ENCODE measurements at places on chromosomes 5 and 9.

- H3K36me3 ChIP-seq, result no peaks in the 10 kb centered on the region
- no peak overlapping the region for H3K27ac ChIP-seq
- H3K27me3 ChIP-seq, result no peaks in the 10 kb centered on the region
These were observed 9.3 kb upstream of the OR13F1 start for GRCh38 chr9:104494808-104495207.

DNA sequence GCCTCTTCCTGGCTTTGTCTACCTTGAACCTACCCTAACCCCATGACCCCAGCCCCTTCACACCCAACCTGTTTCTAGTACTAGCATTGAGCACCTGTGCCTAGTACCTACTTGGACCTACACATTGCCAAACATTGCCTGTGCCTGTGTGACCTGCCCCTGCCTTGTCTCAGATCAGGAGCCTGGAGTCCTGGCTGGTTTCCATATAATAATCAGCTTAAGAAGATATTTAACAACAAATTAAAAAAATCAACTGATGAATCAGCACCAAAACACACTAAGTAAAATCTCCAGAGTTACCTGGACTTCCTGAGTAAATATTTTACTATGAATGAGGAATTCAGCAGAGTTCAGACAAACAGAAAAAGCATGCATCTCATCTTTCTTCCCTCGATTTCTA, 17.7 kb downstream of the LPAR1 start:
- DNase-seq, result no peak
- no peaks in the 10 kb centered on the region for H3K4me1 ChIP-seq
- no peaks in the 10 kb centered on the region for H3K27me3 ChIP-seq
- H3K4me3 ChIP-seq, result no peak overlapping the region

GRCh38 chr9:87238545-87238944, 259.1 kb upstream of the DAPK1 start:
- H3K36me3 ChIP-seq, result no peaks in the 10 kb centered on the region
- no peaks in the 10 kb centered on the region for H3K4me1 ChIP-seq
- H3K27me3 ChIP-seq, result no peaks in the 10 kb centered on the region
- no peak overlapping the region for H3K4me3 ChIP-seq

DNA sequence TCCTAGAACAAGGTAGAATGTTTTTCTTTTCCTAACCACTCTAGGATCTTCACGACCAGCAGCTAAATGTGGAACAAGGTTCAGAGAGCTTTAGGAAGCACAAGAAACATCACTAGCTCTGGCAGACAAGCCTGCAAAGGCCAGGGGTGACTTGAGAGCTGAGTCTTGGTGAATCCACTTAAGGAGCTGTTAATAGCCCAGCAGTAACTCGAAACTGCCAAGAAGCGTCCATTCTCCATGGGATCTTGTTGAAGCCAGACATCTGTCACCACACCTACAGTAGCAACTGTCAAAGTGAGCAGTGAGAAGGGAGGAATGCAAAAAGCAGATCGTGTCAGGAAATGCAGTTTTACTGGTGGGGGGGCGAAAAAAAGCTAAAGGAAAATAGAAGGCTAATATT, 87.2 kb downstream of the ATPSCKMT start:
- H3K27me3 ChIP-seq, result no peaks in the 10 kb centered on the region
- no peaks in the 10 kb centered on the region for H3K36me3 ChIP-seq
- no peak for DNase-seq
- no peaks in the 10 kb centered on the region for H3K4me1 ChIP-seq
- no peak overlapping the region for H3K4me3 ChIP-seq

- DNase-seq, result no peak
- H3K36me3 ChIP-seq, result no peaks in the 10 kb centered on the region
- no peak overlapping the region for H3K27ac ChIP-seq
- no peaks in the 10 kb centered on the region for H3K27me3 ChIP-seq
- H3K4me3 ChIP-seq, result no peak overlapping the region
These were observed 75.7 kb downstream of the TUSC1 start for GRCh38 chr9:25602400-25603044.

- H3K36me3 ChIP-seq, result no peaks in the 10 kb centered on the region
- no peak overlapping the region for H3K4me3 ChIP-seq
- H3K27ac ChIP-seq, result no peak overlapping the region
- H3K4me1 ChIP-seq, result no peaks in the 10 kb centered on the region
These were observed 44.3 kb upstream of the NIPBL start for GRCh38 chr5:36832274-36832673.

DNA sequence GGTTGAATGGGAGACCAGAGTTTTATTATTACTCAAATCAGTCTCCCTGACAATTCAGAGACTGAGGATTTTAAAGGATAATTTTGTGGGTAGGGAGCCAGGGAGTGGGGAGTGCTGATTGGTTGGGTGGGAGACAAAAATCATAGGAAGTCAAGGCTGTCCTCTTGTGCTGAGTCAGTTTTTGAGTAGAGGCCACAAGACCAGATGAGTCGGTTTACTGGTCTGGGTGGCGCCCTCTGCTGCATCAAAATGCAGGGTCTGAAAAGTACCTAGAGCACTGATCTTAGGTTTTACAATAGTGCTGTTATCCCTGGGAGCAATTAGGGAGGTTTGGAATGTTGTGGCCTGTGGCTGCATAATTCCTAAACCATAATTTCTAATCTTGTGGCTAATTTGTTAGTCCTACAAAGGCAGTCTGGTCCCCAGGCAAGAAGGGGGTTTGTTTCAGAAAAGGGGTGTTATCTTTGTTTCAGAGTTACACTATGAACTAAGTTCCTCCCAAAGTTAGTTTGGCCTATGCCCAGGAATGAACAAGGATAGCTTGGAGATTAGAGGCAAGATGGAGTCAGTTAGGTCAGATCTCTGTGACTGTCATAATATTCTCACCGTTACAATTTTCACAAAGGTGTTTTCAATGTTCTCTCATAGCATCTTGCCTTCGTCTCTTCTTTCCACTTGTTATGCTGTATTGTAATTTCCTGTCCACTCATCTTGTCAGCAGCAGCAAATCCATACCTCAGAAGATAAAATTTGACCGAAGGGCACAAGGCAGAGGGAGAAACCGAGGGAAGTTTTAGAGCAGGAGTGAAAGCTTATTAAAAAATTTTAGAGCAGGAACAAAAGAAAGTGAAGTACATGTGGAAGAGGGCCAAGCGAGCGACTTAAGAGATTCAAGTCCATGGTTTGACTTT, 59.2 kb upstream of the CLINT1 start:
- H3K27me3 ChIP-seq, result no peaks in the 10 kb centered on the region
- no peak overlapping the region for H3K27ac ChIP-seq
- H3K4me3 ChIP-seq, result no peak overlapping the region
- no peaks in the 10 kb centered on the region for H3K36me3 ChIP-seq
- H3K4me1 ChIP-seq, result peaks cover 8% of the 10 kb centered on the region
- peak; percentile 74 for DNase-seq

- no peak overlapping the region for H3K4me3 ChIP-seq
- H3K4me1 ChIP-seq, result no peaks in the 10 kb centered on the region
- DNase-seq, result no peak
- peaks cover 7% of the 10 kb centered on the region for H3K27me3 ChIP-seq
- no peak overlapping the region for H3K27ac ChIP-seq
- no peaks in the 10 kb centered on the region for H3K36me3 ChIP-seq
These were observed 192.1 kb downstream of the ERCC6L2 start for GRCh38 chr9:96067600-96067999.

DNA sequence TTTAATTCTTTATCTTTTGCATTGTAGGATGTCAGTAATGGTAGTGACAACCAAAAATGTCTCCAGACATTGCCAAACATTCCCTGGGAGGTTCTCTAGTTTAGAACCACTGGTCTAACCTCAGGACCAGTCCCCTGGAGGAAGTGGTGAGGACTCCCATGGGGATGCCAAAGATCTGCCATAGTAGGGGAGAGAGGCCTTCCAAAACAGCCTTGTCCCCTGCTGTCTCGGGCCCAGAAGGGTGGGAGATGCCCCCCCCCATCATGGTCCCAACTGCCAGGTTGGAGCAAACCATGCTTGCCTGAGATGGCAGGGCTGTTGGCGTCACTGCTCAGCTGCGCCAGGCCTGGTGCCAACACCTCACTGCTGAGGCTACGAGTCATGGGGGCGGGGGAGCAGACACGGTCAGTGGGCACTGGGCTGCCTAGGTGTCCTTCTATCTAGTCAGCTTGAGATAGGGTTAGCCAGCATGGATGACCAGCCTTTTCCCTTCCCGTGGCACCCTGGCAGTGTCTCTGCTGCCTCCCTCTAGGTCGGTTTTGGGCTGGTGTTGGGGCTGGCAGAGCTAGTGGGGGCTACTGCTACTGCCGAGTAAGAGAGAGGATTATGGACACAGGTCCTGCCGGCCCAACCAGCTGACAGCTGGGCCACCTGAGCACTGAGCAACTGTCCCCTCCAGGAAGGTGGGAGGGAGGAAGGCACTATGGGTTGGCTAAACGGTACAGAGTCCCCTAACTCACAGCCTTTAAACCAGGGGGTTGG, 8.3 kb upstream of the CXXC5 start:
- peaks cover 22% of the 10 kb centered on the region for H3K4me1 ChIP-seq
- no peak overlapping the region for H3K27ac ChIP-seq
- no peak overlapping the region for H3K4me3 ChIP-seq
- DNase-seq, result no peak

DNA sequence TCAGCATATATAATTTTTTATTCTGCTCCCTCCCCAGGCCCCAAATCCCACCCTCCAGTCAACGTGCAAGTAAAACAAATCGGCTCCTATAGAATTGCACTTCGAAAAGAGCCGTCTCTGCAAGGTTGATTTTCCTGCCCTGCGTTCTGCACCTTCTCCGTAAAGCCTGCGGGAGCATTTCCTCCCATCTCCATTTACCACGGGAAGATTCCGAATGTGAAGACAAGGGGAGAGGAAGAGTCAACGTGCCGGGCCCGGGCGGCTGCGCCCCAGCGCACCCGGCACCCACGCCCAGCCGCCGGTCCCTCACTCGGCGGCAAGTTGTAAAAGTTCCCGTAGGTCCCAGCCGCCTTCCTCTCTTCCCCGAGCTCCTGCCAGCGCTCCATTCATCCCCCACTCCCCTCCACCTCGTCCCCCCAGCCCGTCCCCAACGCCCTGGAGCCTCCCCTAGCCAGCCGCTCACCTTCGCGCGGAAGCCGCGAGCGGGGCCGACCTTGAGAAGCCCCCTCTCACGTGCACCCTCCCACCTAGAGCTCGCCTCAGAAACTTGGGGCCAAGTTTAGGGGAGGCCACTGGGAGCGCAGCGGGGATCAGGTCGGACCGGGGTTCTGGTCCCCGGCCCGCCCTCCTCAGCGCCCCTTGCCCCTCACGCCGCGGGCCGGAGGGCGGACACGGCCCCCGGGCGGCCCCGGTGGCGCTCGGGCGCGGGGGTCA, 431 bp downstream of the BNC2 start:
- H3K4me3 ChIP-seq, result peak overlapping the region; percentile 88
- H3K27ac ChIP-seq, result no peak overlapping the region
- peaks cover 14% of the 10 kb centered on the region for H3K4me1 ChIP-seq
- peaks cover 3% of the 10 kb centered on the region for H3K27me3 ChIP-seq
- peak; percentile 11 for DNase-seq
- no peaks in the 10 kb centered on the region for H3K36me3 ChIP-seq

GRCh38 chr5:171882118-171882517, 96.5 kb downstream of the SMIM23 start:
- no peak overlapping the region for H3K4me3 ChIP-seq
- no peaks in the 10 kb centered on the region for H3K4me1 ChIP-seq
- no peaks in the 10 kb centered on the region for H3K36me3 ChIP-seq
- no peak overlapping the region for H3K27ac ChIP-seq
- H3K27me3 ChIP-seq, result no peaks in the 10 kb centered on the region

GRCh38 chr5:40240111-40240510, 439.6 kb upstream of the PTGER4 start:
- H3K4me3 ChIP-seq, result no peak overlapping the region
- H3K27me3 ChIP-seq, result no peaks in the 10 kb centered on the region
- no peak overlapping the region for H3K27ac ChIP-seq
- no peaks in the 10 kb centered on the region for H3K4me1 ChIP-seq
- DNase-seq, result no peak

- no peak for DNase-seq
- H3K4me3 ChIP-seq, result no peak overlapping the region
- no peaks in the 10 kb centered on the region for H3K4me1 ChIP-seq
- H3K27me3 ChIP-seq, result peaks cover 4% of the 10 kb centered on the region
- no peaks in the 10 kb centered on the region for H3K36me3 ChIP-seq
These were observed 69.8 kb downstream of the KCNIP1 start for GRCh38 chr5:170573660-170574059.

DNA sequence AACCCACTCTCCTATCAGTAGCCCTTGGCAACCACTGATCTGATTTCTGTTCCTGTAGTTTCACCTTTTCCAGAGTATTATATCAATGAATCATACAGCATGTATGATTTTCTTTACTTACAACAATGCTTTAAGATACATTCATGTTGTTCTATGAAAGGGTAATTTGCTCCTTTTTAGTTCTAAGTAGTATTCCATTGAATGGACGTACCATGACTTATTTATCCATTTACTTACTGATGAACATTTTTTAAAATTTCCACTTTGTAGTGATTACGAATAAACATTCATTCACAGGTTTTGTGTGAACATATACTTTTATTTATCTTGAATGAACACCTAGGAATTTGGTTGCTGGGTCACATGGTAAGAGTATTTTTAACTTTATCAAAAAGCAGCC, 620.8 kb downstream of the HTR1A start:
- H3K36me3 ChIP-seq, result no peaks in the 10 kb centered on the region
- no peak overlapping the region for H3K27ac ChIP-seq
- no peaks in the 10 kb centered on the region for H3K27me3 ChIP-seq

- H3K27ac ChIP-seq, result no peak overlapping the region
These were observed 262.9 kb downstream of the EFNA5 start for GRCh38 chr5:107407713-107408298.

GRCh38 chr5:107337281-107337680, 333.5 kb downstream of the EFNA5 start:
- DNase-seq, result no peak
- no peaks in the 10 kb centered on the region for H3K36me3 ChIP-seq
- H3K4me3 ChIP-seq, result no peak overlapping the region
- no peak overlapping the region for H3K27ac ChIP-seq
- H3K4me1 ChIP-seq, result no peaks in the 10 kb centered on the region

DNA sequence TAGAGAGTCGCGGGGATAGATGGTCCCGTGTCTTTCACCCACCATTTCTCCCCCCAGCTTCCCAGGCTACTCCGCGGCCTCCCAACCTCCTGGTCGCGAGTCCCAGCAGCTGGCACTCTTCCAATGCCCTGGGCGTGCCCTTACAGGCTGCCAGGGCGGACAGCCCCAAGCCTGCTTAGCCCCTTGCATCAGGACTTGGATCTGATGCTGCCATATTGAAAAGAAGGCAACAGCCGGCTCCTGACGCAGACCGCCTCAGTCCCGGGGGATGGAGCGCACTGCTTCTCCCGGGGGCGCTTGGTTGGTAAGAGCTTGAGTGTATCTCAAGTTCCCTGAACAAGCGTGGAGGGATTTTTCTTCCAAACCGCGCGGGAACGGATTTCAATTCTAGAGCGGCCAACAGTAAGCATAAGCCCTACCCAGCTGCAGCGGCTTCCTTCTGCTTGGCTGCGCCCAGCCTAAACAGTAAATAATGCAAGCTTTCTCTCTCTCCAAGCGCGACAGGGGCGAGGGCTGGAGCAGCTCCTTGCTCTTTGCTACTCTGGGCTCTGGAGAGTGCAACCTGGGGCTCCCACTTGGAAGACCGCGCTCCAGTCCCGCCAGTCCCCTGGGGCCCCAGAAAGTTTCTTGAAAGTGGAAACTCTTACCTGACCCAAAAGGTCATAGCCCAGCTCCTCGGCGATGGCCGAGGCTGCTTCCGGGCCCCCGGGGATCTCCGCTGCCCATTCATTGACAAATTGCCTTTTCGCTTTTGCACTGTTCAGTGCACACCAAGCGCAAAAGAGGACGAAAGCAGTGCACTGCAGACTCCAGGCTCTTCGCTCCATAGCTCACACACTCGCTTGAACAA, 607 bp downstream of the PCSK1 start:
- peaks cover 22% of the 10 kb centered on the region for H3K4me1 ChIP-seq
- H3K36me3 ChIP-seq, result no peaks in the 10 kb centered on the region
- peaks cover 34% of the 10 kb centered on the region for H3K27me3 ChIP-seq
- H3K27ac ChIP-seq, result no peak overlapping the region
- peak; percentile 12 for DNase-seq
- H3K4me3 ChIP-seq, result peak overlapping the region; percentile 7

Measured in endothelial cell of umbilical vein (primary cell).